ENCODE measurements at places on chromosomes 6 and 20.
A peak's percentile ranks its signal among the peaks of the same experiment; 100 is the strongest.

GRCh38 chr6:33276864-33277662 lies at the start of gene B3GALT4:
TSS of gene B3GALT4 (plus strand) at chr6:33277123. CDS start at chr6:33277420, 297 bp downstream.
- peak; percentile 72 for DNase-seq

DNA sequence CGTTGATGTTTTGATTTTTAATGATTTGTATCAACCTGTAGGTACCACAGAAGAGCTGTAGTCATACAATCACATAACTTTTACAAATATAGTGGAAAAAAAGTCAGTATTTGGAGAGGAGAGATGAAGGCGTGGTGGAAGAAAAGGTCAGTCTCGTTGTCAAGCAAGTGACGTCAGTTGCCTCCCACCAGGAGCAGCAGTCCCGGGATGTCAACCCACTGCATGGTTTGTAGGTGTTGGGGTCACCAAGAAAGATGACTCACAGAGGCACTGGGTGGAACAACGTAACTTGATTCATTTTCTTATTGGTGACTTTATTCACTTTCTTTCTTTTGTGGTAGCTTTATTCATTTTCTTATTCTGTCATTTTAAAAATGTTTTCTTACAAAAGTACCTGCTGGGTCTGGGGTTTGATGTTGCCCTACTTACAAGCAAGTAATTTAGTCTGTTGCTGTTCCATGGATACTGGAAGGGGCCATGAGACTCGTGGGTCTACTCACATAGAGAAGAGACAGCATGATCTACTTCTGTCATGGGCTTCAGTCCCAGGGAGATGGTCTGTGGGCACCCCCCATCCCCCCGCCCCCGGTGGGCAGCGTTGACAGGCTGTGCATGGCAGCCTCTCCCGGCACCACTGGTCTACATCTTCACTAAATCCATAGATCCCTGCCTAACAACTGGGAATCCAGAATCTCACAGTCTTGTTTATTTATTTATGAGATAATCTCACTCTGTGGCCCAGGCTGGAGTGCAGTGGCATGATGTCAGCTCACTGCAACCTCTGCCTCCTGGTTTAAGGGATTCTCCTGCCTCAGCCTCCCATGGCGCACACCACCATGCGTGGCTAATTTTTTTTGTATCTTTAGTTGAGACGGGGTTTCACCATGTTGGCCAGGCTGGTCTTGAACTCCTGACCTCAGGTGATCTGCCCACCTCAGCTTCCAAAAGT lies 36.4 kb upstream of the SYNJ2 start:
- no peak for DNase-seq

DNA sequence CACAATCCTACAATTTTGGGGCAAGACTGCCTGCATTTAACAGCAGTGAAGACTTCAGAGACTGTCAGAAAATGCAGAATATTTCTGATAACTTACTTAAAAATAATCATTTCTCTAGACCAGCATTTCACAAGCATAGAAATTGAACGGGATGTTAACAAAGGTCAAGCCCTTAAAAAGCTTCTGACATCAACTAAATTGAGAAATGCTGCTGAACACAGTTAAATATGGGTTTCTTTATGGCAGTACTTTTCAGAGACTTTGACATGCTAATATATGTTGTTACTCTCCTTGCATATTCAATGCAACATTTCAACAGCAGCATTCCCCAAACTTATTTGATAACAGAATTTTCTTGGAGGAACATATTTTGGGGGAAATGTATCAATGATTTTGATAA lies 84.5 kb downstream of the KIF13A start:
- DNase-seq = no peak

DNA sequence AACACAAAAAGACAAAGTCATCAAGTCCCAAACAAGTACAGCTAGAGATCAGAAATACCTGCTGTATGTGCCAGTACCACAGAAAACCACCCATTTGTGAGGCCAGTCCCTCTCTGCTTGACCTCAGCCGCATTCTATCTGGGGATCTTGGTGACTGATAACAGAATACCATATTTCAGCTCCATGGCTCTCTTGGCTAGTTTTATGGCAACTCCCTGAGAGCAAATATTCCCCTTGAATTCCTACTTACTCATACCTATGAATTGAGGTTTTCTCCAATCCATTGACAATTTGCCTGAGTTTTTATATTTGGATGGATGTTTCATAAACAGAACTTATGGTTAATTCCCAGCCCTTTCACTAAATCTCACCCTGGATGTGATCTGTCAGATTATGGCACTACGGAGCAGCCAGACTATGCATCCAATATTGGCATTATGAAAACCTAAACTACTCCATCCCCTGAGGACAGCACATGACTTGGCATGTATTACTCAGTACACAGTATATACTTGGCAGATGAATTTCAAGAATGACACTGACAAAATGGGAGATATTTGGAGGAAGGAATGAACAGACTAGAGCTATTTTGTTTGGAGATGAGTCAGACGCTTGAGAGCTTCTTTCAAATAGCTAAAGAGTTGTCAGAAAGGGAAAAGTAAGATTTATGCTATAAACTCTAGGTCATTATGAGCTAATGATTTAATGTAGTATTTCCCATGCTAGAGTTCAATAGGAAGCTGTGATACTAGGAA lies 95.7 kb downstream of the PRDM1 start:
- peak; percentile 57 for DNase-seq

GRCh38 chr6:816510-817084 lies 123.7 kb upstream of the EXOC2 start:
- no peak for DNase-seq

GRCh38 chr20:9214685-9215084 lies 145.8 kb downstream of the PLCB4 start:
- DNase-seq = peak; percentile 84

GRCh38 chr6:161829291-161829729 lies 555.4 kb upstream of the AGPAT4 start:
- no peak for DNase-seq

DNA sequence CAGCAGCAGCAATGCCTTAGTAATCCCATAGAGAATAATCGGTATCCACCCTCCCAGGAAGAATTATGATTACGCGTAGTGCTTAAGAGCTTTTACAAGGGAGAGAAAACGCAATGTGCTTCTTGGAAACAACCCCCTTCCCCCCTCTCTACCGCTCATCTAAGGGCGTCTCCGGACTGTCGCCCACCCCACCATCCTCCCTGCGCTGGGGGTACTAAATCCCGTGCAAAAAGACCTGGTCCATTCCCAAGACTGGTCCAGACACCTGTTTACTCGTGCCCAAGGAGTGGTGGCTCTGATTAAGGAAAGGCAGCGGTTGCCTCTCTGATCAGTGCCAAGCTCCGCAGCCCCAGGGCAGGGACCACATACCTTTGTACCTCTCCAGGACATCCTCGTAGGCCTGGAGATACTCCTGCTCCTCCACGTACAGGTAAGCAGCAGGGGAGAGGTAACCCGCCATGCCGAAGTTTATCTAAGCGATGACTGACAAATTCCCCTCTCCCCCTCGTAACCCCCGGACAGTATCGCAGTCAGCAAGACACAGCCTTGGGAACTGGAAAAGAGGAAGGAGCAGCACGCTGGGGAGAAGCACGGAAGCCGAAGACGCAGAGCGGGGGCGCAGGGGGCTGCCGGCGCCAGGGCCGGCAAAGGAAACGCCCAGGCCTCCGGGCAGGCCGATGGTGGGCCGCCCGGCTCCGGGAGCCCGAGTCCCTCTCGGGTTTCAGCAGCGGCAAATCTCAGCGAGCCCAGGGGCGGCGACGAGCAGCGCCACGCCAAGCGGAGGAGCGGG lies 112.0 kb upstream of the BEND6 start:
- DNase-seq = peak; percentile 55

- no peak for DNase-seq
These were observed 83.2 kb downstream of the CDC5L start for GRCh38 chr6:44470746-44471145.

- no peak for DNase-seq
These were observed 31.6 kb upstream of the LAMA4 start for GRCh38 chr6:112286010-112286409.

DNA sequence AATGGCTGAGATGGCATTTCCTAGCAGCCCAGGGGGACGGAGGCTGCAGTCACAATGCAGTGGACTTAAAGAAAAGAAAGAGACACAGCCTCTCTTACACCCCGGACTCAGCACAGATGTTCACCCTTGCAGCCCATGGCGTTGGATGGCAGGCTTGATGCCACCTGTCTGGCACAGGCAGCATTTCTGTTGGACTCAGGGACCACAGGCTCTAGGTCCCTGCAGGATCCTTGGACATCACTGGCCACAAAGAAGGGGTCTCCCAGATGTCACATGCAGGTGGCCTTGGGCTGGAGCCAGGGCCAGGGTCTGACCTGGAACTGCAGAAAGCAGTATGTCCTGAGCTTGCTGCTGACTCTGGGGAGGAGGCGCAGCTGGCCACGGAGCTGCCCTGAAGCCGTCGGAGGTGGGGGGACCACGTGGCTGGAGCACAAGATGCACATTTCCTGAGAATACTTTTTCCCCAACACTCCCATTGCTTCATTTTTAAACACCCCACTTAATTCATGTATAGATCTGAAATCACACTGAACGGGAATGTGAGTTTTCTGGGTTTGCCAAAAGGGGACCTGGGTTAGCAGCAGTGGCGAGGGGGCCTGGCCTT lies 102.3 kb upstream of the SULF2 start:
- DNase-seq = no peak

GRCh38 chr6:87436435-87436834 lies 28.7 kb downstream of the CFAP206 start:
- peak; percentile 72 for DNase-seq

- no peak for DNase-seq
These were observed 27.7 kb upstream of the KCNG1 start for GRCh38 chr20:51050531-51051075.
